ENCODE measurements at places on chromosomes 2 and 18.

- no peak for DNase-seq
These were observed 275.5 kb downstream of the KCNJ3 start for GRCh38 chr2:154974041-154974440.

DNA sequence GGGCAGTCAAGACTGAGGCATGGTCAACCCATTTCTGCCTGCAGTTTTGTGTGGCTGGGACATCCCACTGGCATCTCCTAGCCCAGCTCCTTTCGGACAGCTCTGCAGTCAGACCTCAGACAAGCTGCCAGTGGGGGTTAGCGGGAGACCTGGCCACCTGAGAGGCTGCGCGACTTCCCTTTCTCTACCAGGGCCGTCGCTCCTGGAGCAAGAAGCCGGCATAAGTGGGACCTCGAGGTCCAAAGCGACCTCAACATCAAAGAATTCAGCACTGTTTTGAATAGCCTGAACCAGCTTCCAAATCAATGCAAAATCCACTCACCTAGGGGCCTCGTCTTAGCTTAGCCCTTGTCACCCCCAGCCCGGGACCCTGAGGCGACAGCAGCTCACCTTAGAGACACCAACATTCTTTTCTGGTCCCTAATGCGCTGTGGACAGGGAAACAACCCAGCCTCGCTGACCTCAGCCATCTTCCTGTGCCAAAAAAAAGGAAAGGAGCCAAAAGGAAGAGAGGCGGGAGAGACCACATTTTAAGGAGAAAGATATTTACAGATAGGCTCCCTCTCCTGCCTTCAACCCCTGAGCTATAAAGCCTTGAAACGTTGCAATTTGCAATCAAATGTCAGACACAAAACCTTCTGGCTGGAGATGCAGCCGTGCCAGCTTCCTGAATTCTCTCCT, 81.2 kb downstream of the GFPT1 start:
- DNase-seq = no peak

DNA sequence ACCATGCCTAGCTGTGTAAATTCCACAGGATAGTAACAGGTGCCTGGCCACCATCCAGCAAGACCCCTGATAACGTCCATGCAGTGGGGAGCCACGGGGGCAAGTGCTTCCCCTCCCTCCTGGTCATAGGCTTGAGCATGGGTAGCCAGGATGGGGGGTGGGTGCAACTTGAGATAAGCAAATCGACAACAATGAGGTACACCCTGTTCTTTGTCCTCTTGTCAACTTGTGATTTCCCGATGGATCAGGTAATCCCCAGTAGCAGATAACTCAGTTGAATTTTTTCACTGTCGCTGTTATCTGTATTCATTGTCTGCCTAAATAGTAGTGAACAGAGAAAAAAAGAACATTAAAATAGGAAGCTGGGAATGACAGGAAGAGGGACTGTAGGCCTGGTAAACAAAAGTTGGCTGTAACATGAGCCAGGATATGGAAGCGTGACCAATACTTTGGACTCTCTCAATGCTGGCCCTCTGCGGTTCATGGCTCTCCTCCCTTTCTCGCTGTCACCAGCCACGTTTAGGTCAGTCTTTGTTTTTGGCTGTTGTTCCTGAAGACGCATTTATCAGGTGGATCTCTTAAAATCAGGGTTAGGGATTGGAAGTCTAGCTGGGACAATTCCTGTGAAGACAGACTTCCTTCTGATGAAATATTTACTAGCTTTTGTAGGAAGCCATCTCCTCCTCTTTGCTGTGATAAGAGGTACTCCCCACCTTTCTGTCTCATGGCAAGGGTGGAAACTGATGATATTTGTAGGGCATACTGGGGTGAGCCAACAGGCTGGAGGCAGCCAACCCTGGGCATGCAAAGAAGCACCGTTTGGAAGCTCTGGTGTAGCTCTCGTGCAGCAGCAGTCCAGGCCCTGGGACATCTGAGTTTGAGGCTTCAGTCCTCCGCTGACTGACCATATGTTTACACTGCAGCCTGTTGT, 42.4 kb downstream of the TCF7L1 start:
- DNase-seq = no peak

- DNase-seq = peak; percentile 64
These were observed 12.7 kb upstream of the IL18R1 start for GRCh38 chr2:102342888-102343287.

DNA sequence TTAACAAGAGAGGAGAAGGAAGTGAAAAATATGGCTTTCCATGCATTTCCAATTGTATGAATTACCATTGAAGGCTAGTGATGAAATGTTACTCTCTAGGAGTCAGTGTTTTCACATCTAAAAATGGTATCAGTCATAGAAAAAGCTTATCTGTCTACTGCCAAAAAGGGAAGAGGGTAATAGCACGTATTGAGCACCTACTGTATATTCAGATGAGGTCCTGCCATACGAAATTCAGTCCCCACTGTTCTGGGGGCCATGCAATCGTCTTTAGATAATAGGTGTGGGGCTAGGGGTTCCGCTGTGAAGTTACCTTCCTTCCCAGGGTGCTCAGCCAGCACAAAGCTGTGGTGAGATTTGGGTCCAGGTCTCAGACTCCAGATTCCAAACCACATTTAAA, 14.2 kb upstream of the GRHL1 start:
- no peak for DNase-seq

DNA sequence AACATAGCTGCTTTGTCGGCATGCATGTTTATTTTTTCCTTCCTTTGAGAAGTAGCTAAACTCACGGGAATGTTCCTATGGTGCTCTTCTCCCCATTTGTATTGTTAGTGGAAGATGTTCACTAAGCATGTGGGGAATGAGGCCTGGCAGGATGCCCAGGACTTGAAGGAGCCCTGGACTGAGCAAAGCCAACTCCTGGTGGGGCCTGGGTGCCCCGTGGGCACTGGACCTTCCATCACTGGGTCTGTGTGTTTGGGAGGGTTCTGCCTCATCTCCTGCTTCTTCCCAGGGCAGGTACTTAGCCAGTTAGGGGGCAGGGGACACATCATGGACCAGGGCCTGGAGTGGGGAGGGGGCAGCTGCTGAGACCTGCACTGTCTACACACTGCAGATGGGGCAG, 49.3 kb downstream of the ACAA2 start:
- no peak for DNase-seq

DNA sequence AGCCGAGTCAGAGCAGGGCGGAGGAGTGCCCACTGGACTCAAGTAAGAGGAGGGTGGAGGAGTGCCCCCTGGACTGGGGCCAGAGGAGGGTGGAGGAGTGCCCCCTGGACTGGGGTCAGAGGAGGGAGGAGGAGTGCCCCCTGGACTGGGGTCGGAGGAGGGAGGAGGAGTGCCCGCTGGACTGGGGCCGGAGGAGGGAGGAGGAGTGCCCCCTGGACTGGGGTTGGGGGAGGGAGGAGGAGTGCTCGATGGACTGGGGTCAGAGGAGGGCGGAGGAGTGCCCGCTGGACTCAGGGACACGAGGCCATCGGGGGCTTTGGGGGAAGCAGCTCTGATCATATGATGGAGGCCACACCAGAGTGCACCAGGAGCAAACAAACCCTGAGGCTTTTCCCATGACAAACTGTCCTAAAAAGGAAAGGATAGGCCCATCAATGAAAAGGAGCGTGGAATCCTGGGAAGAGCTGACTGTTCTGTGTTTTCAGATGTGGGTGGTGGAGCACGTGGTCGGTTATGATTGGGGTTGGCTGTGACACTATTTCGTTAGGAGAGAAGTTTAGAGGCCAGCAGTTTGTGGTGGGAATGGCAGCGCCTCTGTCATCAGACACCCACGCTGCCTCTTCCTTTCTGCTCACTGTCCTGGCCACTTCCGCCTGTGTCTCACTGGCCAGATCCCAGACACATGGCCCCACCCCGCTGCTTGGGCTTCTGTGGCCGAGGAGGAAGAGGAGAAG, 24.5 kb upstream of the HPCAL1 start:
- no peak for DNase-seq

GRCh38 chr2:158748926-158749590, 46.1 kb upstream of the DAPL1 start:
- DNase-seq = no peak

- DNase-seq = no peak
These were observed 273.7 kb upstream of the UBE2E3 start for GRCh38 chr2:180706694-180707093.

GRCh38 chr2:37631292-37631691, 40.1 kb downstream of the CDC42EP3 start:
- DNase-seq = no peak

GRCh38 chr18:78242806-78243205, 736.8 kb upstream of the SALL3 start:
- no peak for DNase-seq

- no peak for DNase-seq
These were observed 64.5 kb downstream of the ATP9B start for GRCh38 chr18:79133724-79134123.

DNA sequence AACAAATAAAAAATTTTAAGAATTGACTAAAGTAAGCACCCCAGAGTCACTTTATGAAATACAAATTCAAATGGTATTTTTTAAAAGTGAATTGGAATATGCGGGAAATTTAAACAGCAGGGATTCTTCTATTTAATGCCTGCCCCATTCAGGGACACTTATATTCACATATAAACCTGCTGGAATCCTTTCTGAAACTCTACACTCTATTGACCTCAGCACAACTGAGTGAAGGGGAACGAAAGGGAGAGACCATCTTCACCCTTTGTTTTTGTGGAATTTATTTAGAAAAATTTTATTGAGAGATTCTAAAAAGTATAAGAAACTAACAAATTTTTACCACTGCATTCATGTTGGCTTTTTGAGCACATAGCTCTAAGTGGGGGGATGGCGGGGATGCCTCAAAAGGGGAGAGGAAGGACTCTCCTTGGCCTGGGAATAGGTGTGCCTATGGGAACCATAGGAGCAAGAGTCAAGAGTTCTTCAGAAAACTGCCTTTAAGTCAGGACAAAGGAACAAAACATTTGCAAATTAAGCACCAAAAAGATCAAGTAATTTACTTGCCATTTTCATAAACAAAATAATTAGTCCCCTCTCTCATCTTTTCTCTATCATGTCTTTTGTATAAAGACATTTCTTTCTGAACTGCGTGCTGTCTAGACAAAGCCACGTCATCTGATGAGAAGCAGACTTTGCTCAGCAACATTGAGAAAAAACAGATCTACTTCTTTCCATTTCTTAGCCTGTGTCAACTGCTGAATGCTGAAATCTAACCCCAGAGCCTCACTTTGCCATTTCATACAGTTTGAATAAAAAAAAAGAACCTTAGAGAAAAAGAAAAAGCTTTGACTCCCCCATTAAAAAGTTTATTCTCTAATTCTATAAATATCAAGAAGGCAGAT, 21.6 kb upstream of the FLACC1 start:
- DNase-seq = no peak

- no peak for DNase-seq
These were observed 6.8 kb upstream of the TPO start for GRCh38 chr2:1406434-1406833.

- peak; percentile 76 for DNase-seq
These were observed 38.8 kb downstream of the BMP10 start for GRCh38 chr2:68832233-68832869.

- DNase-seq = no peak
These were observed 207.0 kb downstream of the GLI2 start for GRCh38 chr2:120942658-120943057.

DNA sequence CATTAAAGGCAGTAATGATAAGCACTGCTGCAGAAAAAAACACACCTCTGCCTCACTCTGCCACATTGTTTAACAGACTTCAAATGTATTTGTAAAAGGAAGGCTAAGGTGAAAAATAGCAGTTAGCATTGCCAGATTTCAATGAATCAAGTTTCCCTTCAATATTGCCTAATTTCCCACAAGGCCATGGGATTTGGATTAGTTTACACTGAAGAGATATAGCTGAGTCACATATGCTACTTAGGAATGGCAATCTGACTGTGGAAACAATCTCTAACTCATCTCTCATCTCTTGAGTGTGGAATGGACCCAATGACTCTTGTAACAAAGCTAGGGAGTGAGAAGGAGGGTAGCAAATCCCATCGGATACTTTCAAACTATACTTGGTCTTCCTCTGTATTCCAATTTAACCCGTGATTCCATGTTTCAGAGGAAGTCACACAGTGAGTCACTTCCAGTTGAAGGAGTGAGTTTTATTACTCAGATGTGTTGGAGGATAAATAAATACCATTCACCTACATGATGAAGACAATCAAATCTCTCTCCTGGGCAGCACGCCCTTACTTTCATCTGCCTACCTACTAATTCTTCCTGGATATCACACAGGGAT, 5.1 kb downstream of the B4GALT6 start:
- DNase-seq = no peak

GRCh38 chr2:206084870-206085741, 868 bp downstream of the INO80D start:
- peak; percentile 28 for DNase-seq

GRCh38 chr2:29016504-29016903, 35.4 kb downstream of the TOGARAM2 start:
- no peak for DNase-seq

GRCh38 chr2:60735496-60736250, 20.4 kb upstream of the PAPOLG start:
- DNase-seq = peak; percentile 11

GRCh38 chr2:3470856-3471737, 48.2 kb downstream of the ADI1 start:
- no peak for DNase-seq

DNA sequence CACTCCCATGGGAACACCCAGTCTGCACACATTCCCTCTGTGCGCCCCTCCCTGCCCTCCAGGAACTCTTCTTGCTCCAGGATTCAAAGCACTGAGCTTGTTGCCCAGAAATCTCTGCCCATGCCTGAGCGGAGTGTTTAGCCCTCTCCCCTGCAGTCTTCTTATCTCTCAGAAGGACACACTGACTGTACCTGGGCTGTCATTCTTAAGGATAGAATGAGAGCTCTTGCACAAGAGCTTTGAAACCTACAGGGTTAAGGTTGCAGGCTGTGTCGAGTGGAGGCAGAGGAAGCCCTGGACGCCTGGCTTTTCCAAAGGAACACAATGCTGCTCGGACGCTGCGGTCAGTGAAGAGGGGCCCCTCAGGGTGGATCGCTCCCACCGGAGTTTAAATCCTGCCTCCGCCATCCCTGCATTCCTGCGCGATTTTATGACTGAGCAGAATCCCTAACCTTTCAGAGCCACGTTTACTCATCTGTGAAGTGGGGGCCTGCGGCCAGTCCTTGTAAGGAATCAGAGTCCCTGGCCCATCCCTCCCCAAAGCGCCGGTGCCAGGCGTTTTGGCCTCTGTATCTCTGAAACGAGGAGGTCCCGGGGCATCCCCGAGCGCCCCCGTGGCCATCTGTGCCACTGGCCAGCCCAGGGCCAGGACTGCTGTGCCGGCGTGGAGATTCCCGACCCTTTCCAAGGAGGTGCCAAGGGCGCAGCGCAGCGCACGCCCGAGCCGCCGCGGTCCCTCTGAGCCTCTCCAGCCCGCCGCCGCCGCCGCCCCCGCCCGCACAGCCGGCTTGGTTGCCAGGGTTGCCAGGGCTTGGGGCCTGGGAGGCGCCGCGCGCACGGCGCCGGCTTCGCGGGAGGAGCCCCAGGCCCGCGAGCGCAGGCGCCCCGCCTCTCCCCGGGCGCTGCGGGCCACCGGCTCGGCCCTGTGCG, 58.9 kb downstream of the FAM168B start:
- no peak for DNase-seq

- DNase-seq = no peak
These were observed 47.8 kb upstream of the GALNT13 start for GRCh38 chr2:153823880-153824279.
